Tibial artery (tissue), 4 donors: ENCODE measurements at places on chromosomes 12 and 14.

- no peak for DNase-seq
- H3K36me3 ChIP-seq, result no peaks in the 10 kb centered on the region
- no peak overlapping the region for H3K4me3 ChIP-seq
- no peaks in the 10 kb centered on the region for H3K27me3 ChIP-seq
- no peaks in the 10 kb centered on the region for H3K4me1 ChIP-seq
Observed at GRCh38 chr14:56881181-56881580, 70.9 kb upstream of the OTX2 start.

- peaks cover 12% of the 10 kb centered on the region for H3K27me3 ChIP-seq
- no peak overlapping the region for H3K4me3 ChIP-seq
- no peaks in the 10 kb centered on the region for H3K36me3 ChIP-seq
- DNase-seq, result no peak
- no peak overlapping the region for H3K27ac ChIP-seq
- no peaks in the 10 kb centered on the region for H3K4me1 ChIP-seq
Observed at GRCh38 chr14:103372552-103373304, 12.5 kb upstream of the MARK3 start.

GRCh38 chr12:91059211-91059610, 1.4 kb upstream of the KERA start:
- H3K4me3 ChIP-seq, result no peak overlapping the region
- no peaks in the 10 kb centered on the region for H3K27me3 ChIP-seq
- no peaks in the 10 kb centered on the region for H3K4me1 ChIP-seq

DNA sequence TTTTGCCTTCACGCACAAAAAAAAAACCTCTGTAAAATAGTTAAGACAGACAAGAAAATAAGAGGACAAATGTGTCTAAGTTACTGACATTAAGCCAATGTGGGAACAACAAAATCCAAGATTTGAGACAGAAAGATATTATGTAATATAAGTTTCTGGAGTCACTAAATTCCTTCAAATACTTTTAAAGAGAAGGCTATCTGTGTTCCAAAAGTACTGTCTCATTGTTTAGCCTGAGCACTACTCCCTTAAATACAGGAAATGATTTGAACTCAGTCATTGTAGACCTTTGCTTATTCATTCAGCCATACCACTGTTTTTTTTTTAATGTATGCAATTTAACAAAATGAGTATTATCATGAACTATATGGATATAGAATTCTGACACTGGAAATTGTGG, 82.7 kb upstream of the KITLG start:
- H3K4me3 ChIP-seq, result no peak overlapping the region
- DNase-seq, result no peak
- H3K36me3 ChIP-seq, result no peaks in the 10 kb centered on the region
- H3K27me3 ChIP-seq, result no peaks in the 10 kb centered on the region
- H3K27ac ChIP-seq, result no peak overlapping the region

- no peak overlapping the region for H3K4me3 ChIP-seq
- H3K4me1 ChIP-seq, result no peaks in the 10 kb centered on the region
- DNase-seq, result no peak
- no peak overlapping the region for H3K27ac ChIP-seq
Observed at GRCh38 chr12:122126713-122127597, 47.1 kb downstream of the IL31 start.

- no peak overlapping the region for H3K4me3 ChIP-seq
Observed at GRCh38 chr12:65998536-65999530, 131.7 kb downstream of the LLPH start.

GRCh38 chr12:132630672-132631071, 12.1 kb downstream of the P2RX2 start:
- peaks cover 75% of the 10 kb centered on the region for H3K36me3 ChIP-seq
- no peak for DNase-seq
- H3K27ac ChIP-seq, result no peak overlapping the region
- H3K27me3 ChIP-seq, result no peaks in the 10 kb centered on the region
- H3K4me3 ChIP-seq, result no peak overlapping the region
